Left lung (tissue), 14 donors: ENCODE measurements at places on chromosomes 7 and 10. TPM values are rescaled to one million over a fixed set of nuclear protein-coding genes. Genes with fewer than 3 reads are reported as not detected.

The ANKRD61 gene
- 0.29 TPM for total RNA-seq

The ETV1 gene
- total RNA-seq, result 134 TPM

The PODXL gene
- total RNA-seq, result 124 TPM

The NXPH1 gene
- total RNA-seq, result not detected

The SLC18A3 gene
- not detected for total RNA-seq

The NME8 gene
- 0.32 TPM for total RNA-seq

The SORCS1 gene
- 0.15 TPM for total RNA-seq

The LBX1 gene
- total RNA-seq, result 0.47 TPM

The CYP3A7 gene
- 0.41 TPM for total RNA-seq

The HABP2 gene
- total RNA-seq, result 1.3 TPM

The GBX1 gene
- not detected for total RNA-seq

The BHLHA15 gene
- total RNA-seq, result 2.4 TPM

The VPS37D gene
- total RNA-seq, result 2.0 TPM
